HepG2 (cell line): ENCODE measurements at places on chromosomes 1 and 21. TPM values are rescaled to one million over a fixed set of nuclear protein-coding genes. Genes with fewer than 3 reads are reported as not detected.

DNA sequence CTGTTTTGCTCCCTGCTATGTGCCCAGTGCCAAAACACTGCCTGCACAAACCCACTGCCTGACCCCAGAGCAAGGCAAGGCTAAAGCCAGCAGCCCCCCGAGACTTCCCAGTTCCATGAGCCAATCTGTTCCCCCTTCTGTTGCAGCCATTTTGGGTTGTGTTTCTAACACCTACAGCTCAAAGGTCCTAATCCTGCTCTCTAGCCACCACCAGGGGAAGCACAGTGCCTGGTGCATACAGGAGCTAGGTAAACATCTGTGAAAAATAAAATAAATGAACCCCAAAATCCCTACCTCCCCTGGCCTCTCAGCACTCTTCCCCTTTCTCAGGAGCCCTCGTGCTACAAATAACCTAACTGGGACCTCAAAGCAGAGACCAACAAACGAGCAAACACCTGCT is 190.2 kb downstream of the MATN1 start:
- H3K27ac ChIP-seq = no peak overlapping the region
- DNase-seq = no peak
- H3K4me3 ChIP-seq = no peak overlapping the region
- no peaks in the 10 kb centered on the region for H3K4me1 ChIP-seq
- H3K27me3 ChIP-seq = no peaks in the 10 kb centered on the region

GRCh38 chr1:243440406-243440805 is 184.6 kb downstream of the SDCCAG8 start:
- H3K36me3 ChIP-seq = no peaks in the 10 kb centered on the region
- no peak overlapping the region for H3K4me3 ChIP-seq
- H3K27me3 ChIP-seq = no peaks in the 10 kb centered on the region
- H3K4me1 ChIP-seq = no peaks in the 10 kb centered on the region

AUNIP gene
- total RNA-seq = 12.3 and 12.8 TPM in 2 replicates

CD84 gene
- total RNA-seq = not detected in 2 replicates

DNA sequence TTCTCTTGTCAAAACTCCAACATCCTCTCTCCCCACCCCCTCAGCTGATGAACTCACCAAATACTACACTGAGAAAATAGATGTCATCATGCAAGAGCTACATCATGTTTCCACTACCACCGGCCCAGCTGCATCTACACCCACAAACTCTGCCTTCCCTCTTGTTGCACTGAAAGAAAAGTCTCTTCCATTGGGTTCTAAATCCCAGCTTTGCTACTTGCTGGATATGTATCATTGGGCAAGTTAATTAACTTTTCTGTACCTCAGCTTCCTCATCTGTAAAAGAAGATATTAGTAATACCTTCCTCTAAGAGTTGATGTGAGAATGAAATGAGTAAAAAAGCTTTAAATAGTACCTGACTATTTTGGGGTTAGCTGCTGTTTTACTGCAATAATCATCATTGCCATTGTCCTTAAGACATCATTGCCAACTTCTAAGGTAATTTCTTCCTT is 108.6 kb downstream of the OLFML2B start:
- no peak overlapping the region for H3K27ac ChIP-seq
- 0 out of 3 replicates have a peak, but pooled peaks cover 7% of the 10 kb centered on the region for H3K36me3 ChIP-seq
- peaks cover 27% of the 10 kb centered on the region for H3K4me1 ChIP-seq

GNAT2 gene
- 0.20 and 0.24 TPM in 2 replicates for total RNA-seq

GRCh38 chr1:8677782-8678181 is 139.7 kb downstream of the RERE start:
- H3K4me1 ChIP-seq = peaks cover 92% of the 10 kb centered on the region
- H3K27me3 ChIP-seq = no peaks in the 10 kb centered on the region
- H3K36me3 ChIP-seq = no peaks in the 10 kb centered on the region

DNA sequence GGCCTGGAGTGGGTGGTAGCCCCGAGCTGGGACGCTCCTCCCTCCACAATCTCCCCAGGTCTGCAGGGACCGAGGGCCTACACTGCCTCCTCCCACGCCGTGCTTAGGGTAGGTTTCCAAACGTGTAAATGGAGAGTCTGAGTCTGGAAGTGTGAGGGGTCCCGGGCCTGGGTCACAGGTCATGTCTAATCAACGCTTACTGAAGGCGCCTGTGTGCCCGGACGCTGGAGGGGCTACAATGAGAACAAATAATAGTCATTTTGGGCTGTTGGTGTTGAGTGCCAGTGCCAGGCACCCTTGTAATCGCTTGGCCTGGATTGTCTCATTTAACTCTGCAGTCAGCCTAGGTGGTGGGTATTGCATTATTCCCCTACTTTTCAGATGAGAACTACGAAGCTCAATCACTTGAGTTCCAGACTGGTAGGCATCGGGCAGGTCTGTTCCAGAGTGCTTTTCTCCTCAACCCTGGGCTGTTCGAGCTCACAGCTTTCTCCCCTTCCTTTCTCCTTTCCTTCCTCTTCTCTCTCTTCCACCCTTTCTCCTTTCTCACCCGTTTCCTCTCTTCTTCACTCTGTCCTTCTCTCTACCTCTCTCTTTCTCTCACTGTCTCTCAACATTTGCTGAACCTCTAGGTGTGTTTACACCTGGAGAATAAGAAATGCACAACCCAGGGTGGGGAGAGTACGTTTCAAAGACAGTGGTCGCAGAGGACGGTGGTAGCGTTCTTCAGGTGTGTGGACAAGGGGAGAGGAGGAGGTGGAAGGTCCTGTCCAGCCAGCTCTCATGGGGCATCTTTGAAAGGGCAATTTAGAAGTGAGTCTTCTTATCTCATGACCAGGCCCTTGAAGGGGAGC is 883 bp downstream of the SLC66A1 start:
- no peaks in the 10 kb centered on the region for H3K27me3 ChIP-seq
- peak overlapping the region; percentile 83 for H3K4me3 ChIP-seq
- H3K36me3 ChIP-seq = peaks cover 21% of the 10 kb centered on the region; the same call in 2 of the 3 replicates
- peak overlapping the region; percentile 83 for H3K27ac ChIP-seq
- peaks cover 64% of the 10 kb centered on the region for H3K4me1 ChIP-seq
- no peak for DNase-seq

OR2T35 gene
- total RNA-seq = not detected in 2 replicates

DNA sequence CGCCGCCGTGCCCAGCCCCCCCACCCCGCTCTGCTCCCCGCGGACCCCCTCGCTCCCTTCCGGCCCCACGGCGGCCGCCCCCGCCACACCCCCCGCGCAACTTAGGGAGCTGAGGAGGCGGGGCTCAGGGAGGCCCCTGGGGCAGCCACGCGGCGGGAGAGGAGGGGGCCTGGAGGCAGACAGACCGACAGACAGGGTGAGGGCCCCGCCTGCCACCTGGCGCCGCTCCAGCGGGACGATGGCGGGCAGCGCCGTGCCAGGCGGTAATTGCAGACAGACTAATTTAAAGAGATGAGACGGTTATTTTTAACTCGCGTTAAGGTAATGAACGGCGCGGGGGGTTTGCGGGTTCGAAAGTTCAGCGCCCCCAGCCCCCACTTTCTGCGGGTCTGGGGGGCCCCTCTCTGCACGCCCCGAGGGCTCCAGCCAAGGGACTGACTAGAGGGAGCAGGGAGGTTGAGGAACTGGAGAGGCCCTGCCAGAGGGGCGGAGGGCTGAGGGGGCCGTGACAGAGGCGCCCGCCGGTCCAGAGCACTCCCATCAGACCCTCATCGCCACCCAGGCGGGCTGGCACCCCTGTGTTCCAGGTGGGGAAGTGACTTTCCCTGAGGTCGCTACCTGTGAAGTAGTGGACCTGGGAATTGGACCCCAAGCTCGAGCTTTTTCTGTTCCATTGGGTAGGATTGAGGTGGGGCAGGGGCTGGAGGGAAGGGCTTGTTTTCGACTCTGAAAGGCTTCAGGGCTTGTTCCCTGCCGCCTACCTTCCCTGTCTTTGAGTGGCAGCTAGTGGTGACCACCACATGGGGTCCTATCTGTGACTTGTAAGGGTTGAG is 5.4 kb downstream of the FOXO6 start:
- H3K4me3 ChIP-seq = no peak overlapping the region
- no peak overlapping the region for H3K27ac ChIP-seq
- H3K4me1 ChIP-seq = peaks cover 23% of the 10 kb centered on the region

GUCA2A gene
- not detected in 2 replicates for total RNA-seq

SH2D1B gene
- not detected in 2 replicates for total RNA-seq

GRCh38 chr1:108886292-108886691 is 9.5 kb downstream of the GPSM2 start:
- H3K27me3 ChIP-seq = no peaks in the 10 kb centered on the region
- H3K36me3 ChIP-seq = no peaks in the 10 kb centered on the region
- H3K4me1 ChIP-seq = peaks cover 16% of the 10 kb centered on the region
- no peak overlapping the region for H3K4me3 ChIP-seq
- DNase-seq = no peak
- no peak overlapping the region for H3K27ac ChIP-seq

DNA sequence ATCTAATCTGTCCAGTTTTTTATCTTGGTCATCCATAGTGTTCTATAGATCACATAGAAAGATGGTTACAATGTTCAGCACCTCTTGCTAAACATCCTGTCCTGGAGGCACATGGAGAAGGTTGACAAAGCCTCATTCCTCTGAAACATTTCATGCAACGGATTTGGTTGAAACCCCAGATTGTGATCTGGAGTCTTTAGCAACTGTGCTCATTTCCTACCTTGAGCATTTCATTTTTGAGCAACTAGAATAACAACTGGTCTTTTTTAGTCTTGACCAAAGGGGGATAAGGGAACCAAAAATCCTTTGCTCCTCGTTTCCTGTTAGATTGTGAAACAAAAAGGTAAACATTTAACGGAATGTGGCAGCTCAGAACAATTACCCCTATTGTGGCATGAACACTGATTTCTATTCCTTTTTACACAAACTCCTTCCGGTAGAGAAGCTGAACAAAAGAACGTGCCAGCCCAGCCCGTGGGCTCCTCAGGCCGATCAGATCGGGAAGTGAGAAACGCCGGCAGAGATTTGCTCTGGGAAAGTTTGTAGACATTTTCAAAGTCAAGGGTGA is 94.7 kb upstream of the ERRFI1 start:
- peak overlapping the region; percentile 97 for H3K27ac ChIP-seq
- no peak overlapping the region for H3K4me3 ChIP-seq
- no peaks in the 10 kb centered on the region for H3K36me3 ChIP-seq
- no peaks in the 10 kb centered on the region for H3K27me3 ChIP-seq
- H3K4me1 ChIP-seq = peaks cover 79% of the 10 kb centered on the region

DNA sequence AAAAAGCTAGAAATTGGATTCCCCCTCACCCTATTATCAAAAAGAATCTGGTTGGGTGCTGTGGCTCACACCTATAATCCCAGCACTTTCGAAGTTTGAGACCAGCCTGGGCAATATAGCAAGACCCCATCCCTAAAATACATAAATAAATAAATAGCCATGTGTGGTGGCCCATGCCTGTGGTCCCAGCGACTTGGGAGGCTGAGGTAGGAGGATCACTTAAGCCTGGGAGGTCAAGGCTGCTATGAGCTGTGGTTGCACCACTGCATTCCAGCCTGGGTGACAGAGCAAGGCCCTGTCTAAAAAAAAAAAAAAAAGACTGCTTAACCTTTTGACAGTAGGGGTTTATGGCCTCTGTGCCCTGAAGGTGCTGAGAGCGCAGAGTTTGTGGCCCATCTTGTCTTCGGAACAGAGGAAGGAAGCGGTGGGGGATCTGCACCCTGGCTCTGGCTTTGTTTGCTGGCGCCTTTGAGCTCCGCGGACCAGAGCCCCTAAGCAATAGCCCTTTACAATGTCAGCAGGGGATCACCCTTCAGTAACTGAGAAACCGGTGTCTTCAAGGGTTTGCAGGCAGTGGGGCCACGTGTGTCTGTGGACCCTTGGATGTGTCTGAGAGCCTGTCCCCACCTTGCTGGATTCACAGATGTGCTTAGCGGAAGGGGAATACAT is 22.1 kb downstream of the SLC2A7 start:
- peaks cover 58% of the 10 kb centered on the region for H3K4me1 ChIP-seq
- no peak for DNase-seq
- H3K27me3 ChIP-seq = peaks cover 12% of the 10 kb centered on the region; the same call in 2 of the 3 replicates
- no peak overlapping the region for H3K27ac ChIP-seq
- no peaks in the 10 kb centered on the region for H3K36me3 ChIP-seq

GRCh38 chr21:21295303-21295702 is 297.1 kb downstream of the NCAM2 start:
- no peak for DNase-seq
- H3K36me3 ChIP-seq = no peaks in the 10 kb centered on the region
- H3K27me3 ChIP-seq = no peaks in the 10 kb centered on the region
- no peaks in the 10 kb centered on the region for H3K4me1 ChIP-seq
- H3K27ac ChIP-seq = no peak overlapping the region

LCE2A gene
- total RNA-seq = not detected in 2 replicates

DNA sequence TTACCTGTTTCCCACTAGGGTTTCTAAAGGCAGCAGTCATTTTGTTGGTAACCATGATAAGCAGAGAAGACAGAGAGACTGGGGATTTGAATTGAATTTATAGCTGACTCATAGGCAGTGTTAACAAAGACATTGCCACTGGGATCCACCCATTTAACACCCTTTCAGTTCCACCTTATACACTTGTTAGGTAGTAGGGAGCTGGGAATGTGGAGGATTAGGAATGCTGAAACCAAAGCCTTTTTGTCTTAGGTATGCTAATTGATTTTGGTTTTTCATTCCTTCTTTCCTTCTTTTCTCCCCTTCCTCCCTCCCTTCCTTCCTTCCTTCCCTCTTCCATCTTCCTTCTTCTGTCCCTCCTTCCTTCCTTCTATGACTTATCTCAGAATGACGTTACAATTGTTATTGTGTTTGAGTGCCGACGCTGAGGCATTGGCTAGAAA is 7.5 kb upstream of the EVI5 start:
- no peak for DNase-seq
- H3K4me1 ChIP-seq = peaks cover 18% of the 10 kb centered on the region
- H3K4me3 ChIP-seq = no peak overlapping the region
- no peaks in the 10 kb centered on the region for H3K27me3 ChIP-seq
- H3K36me3 ChIP-seq = no peaks in the 10 kb centered on the region
- no peak overlapping the region for H3K27ac ChIP-seq

GRCh38 chr1:160078512-160079195 is 2.7 kb upstream of the KCNJ9 start:
- H3K36me3 ChIP-seq = no peaks in the 10 kb centered on the region
- no peaks in the 10 kb centered on the region for H3K27me3 ChIP-seq
- DNase-seq = peak; percentile 61
- H3K27ac ChIP-seq = no peak overlapping the region
- no peak overlapping the region for H3K4me3 ChIP-seq

CADM3 gene
- total RNA-seq = not detected in 2 replicates

TMCC2 gene
- 0.21 and 0.24 TPM in 2 replicates for total RNA-seq
